ENCODE measurements at places on chromosomes 6 and 20.
A peak's percentile ranks its signal among the peaks of the same experiment; 100 is the strongest.

DNA sequence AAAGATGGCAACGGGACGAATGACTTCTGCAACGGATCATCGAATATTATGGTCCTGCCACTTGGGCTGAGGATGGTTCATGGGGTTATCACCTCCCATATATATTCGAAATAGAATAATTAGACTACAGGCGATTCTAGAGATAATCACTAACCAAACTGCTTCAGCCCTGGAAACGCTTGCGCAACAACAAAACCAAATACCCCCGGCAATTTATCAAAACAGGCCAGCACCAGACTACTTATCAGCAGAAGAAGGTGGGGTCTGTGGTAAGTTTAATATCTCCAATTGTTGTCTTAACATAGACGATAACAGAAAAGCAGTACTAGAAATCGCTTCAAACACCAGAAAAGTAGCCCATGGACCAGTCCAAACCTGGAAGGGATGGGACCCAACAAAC lies 31.0 kb upstream of the ULBP3 start:
- no peaks in the 10 kb centered on the region for H3K36me3 ChIP-seq
- H3K27ac ChIP-seq: no peak overlapping the region
- no peak for DNase-seq
- no peaks in the 10 kb centered on the region for H3K4me1 ChIP-seq
- H3K4me3 ChIP-seq: no peak overlapping the region
- H3K27me3 ChIP-seq: peaks cover 5% of the 10 kb centered on the region

- no peak overlapping the region for H3K4me3 ChIP-seq
- no peaks in the 10 kb centered on the region for H3K4me1 ChIP-seq
- H3K36me3 ChIP-seq: no peaks in the 10 kb centered on the region
Measured at GRCh38 chr6:92196325-92196724, 1223.0 kb downstream of the EPHA7 start.

- H3K4me3 ChIP-seq: no peak overlapping the region
- no peak for DNase-seq
- no peak overlapping the region for H3K27ac ChIP-seq
- no peaks in the 10 kb centered on the region for H3K36me3 ChIP-seq
- H3K4me1 ChIP-seq: no peaks in the 10 kb centered on the region
Measured at GRCh38 chr20:7003598-7003997, 236.1 kb downstream of the BMP2 start.

GRCh38 chr6:166333172-166333995 lies 9.0 kb downstream of the SFT2D1 start:
- peaks cover 42% of the 10 kb centered on the region for H3K36me3 ChIP-seq
- H3K4me3 ChIP-seq: no peak overlapping the region
- no peaks in the 10 kb centered on the region for H3K27me3 ChIP-seq
- no peak for DNase-seq
- H3K4me1 ChIP-seq: no peaks in the 10 kb centered on the region
- no peak overlapping the region for H3K27ac ChIP-seq

DNA sequence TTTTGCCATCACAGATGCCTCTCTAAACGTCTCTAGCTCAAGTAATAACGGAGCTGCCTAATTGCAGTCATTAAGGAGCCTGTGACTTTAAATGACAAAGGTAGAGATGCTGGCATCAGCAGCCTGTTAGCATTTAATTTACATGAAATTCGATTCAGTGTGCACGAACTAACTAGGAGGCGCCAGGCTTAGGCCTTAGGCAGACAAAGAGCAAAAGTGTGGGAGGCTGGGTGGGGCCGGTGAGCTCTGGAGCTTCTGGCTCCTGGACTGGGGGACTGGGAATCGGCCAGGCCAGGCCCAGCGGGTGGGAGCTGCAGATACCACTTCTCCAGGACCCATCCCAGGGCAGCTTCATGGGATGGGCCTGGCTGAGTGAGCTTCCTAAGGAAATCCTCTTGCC lies 170.0 kb upstream of the AGPAT4 start:
- H3K27ac ChIP-seq: no peak overlapping the region
- H3K36me3 ChIP-seq: no peaks in the 10 kb centered on the region
- H3K4me1 ChIP-seq: no peaks in the 10 kb centered on the region
- DNase-seq: no peak
- no peak overlapping the region for H3K4me3 ChIP-seq

DNA sequence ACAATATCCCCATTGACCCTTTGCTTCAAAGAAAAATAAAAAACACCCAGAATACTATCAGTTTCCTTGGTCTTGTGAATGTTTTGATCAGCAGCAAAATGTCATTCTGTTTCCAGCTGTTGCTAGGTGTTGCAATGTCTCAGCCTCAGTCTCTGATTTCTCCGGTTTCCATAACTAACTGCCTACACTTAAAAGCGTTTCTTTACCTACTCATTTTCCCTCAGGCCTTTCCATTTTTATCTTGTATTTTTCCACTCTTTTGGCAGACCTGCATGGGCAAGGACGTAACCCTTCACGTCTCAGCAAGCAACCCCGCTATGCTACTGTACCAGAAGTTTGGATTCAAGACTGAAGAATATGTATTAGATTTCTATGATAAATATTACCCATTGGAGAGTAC lies 49.4 kb downstream of the KAT14 start:
- H3K4me3 ChIP-seq: no peak overlapping the region
- no peaks in the 10 kb centered on the region for H3K4me1 ChIP-seq
- DNase-seq: no peak
- H3K27ac ChIP-seq: no peak overlapping the region
- H3K36me3 ChIP-seq: peaks cover 62% of the 10 kb centered on the region

DNA sequence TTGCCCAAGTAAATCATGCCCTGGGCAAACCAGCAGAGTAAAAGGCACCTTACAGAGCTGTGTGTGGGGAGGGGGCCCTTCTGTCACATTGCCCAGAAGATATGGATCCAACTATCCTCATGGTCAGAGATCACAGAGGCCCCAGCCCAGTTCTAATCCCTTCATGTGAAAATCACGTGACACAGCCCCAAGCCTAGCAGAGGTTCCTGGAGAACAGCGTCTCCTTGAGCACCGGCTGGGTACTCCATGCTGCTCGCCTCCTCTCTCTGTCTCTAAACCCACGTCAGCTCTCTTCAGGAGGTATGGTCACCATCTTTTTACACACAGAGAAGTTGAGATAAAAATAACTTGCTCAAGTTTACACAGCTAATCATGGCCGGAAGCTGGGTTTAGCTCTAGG lies 230.2 kb downstream of the ANKRD60 start:
- H3K27me3 ChIP-seq: no peaks in the 10 kb centered on the region
- DNase-seq: no peak
- H3K36me3 ChIP-seq: no peaks in the 10 kb centered on the region
- H3K4me3 ChIP-seq: no peak overlapping the region
- no peaks in the 10 kb centered on the region for H3K4me1 ChIP-seq
- no peak overlapping the region for H3K27ac ChIP-seq

- H3K4me3 ChIP-seq: no peak overlapping the region
- no peak overlapping the region for H3K27ac ChIP-seq
- no peak for DNase-seq
- H3K4me1 ChIP-seq: no peaks in the 10 kb centered on the region
- no peaks in the 10 kb centered on the region for H3K27me3 ChIP-seq
- no peaks in the 10 kb centered on the region for H3K36me3 ChIP-seq
Measured at GRCh38 chr6:72042088-72042487, 155.7 kb downstream of the RIMS1 start.

- H3K4me3 ChIP-seq: no peak overlapping the region
- peaks cover 3% of the 10 kb centered on the region for H3K4me1 ChIP-seq
- no peaks in the 10 kb centered on the region for H3K36me3 ChIP-seq
- no peaks in the 10 kb centered on the region for H3K27me3 ChIP-seq
- DNase-seq: peak; percentile 47
- H3K27ac ChIP-seq: no peak overlapping the region
Measured at GRCh38 chr6:15770347-15771143, 107.7 kb upstream of the DTNBP1 start.

DNA sequence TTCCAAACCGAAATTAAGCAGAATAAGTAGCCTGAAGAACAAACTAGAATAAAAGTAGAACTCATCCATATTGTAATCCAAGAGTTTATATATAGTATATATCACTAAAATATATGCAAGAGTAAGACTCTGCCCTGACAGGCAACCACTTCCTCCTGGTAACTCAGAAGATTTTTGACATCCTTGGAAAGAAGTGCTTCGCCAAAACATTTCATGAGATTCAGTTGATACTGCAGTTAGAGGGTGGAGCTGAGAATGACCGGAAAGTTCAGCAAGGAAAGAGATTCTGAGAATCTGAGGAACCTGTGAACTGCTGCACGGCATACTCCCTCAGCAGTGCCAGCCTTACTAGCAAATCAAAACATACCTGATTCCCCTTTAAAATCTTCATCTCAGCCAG lies 79.6 kb downstream of the CDK19 start:
- H3K27me3 ChIP-seq: no peaks in the 10 kb centered on the region
- H3K4me3 ChIP-seq: no peak overlapping the region
- no peaks in the 10 kb centered on the region for H3K4me1 ChIP-seq
- DNase-seq: no peak
- H3K27ac ChIP-seq: no peak overlapping the region

DNA sequence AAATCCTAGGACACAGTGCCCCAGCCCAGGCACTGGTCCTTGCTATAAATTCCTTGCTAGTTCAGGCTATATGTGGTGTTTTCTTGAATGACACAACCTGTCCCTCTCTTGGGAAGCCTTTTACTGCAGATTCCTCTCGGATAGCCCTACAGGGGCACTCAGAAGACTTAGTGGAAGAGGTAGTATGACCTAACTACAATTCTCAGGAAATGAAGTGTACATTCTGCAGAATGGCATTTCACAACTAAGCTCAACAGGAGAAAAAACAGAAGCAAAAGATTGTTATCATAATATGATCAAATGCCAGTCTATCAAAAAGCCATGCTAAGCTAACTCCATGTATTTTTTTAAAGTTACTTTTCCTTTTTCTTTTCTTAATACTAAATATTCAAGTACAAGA lies 66.3 kb upstream of the FBXL4 start:
- H3K4me1 ChIP-seq: no peaks in the 10 kb centered on the region
- no peaks in the 10 kb centered on the region for H3K27me3 ChIP-seq
- no peak overlapping the region for H3K4me3 ChIP-seq
- no peaks in the 10 kb centered on the region for H3K36me3 ChIP-seq

DNA sequence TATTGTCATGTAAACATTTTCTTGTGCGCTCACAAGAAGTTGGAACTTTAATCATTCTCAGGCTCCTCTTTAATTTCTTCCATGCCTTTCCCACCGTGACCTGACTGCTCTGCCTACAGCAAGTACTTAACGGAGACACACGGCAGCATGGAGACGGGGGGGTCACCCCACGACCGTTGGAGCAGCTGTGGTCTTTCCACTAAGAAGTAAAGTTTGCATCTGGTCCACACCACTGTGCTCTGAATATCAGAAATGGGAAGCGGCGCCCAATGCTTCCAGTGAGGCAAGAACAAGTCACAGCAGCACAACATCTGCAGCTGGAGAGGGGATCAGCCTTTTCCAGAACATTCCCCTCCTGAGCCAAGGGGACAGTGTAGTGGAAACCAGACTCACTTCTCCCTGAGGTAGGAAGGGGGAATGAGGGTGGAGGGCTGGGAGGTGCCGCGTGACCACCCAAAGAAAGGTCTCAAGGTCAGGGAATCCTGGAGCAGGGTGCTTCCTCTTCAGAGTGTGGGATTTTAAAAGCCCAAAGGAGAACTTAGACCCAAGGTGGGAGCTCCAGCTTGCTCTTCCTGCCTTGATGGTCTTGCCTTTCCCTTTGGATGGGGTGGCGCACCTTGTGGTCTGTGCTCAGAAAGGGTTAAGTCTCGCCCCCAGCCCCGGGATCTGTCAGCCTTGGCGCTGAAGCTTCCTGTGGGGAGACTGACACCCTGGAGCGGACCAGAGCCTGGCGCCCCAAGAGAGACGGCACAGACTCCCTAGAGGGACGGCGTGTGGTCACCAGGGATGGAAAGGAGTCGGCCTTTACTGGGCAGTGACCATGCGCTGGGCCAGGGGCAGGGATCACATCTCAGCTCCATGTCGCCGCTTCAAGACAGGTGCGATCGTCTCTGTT lies 25.6 kb upstream of the SMOC2 start:
- H3K27me3 ChIP-seq: peaks cover 4% of the 10 kb centered on the region
- DNase-seq: no peak
- no peak overlapping the region for H3K4me3 ChIP-seq
- no peaks in the 10 kb centered on the region for H3K36me3 ChIP-seq
- H3K4me1 ChIP-seq: no peaks in the 10 kb centered on the region

DNA sequence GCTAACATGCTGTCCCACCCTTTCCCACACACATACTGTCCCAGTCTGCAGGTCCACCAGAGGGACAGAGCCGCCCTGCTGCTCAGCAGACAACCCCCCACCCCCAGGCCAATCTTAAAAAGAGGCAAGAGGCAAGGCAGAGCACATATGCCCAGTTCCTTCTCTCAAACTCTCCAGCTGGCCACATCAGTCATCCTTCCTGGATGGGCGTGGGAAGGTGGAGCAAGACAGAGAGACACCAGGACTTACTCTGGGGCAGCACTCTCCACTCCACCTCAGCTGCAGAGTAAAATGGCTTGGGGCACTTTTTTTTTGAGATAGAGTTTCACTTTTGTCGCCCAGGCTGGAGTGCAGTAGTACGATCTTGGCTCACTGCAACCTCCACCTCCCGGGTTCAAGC lies 10.8 kb downstream of the MOCS3 start:
- H3K27ac ChIP-seq: no peak overlapping the region
- H3K27me3 ChIP-seq: peaks cover 20% of the 10 kb centered on the region
- no peak for DNase-seq
- H3K36me3 ChIP-seq: no peaks in the 10 kb centered on the region
- no peak overlapping the region for H3K4me3 ChIP-seq

GRCh38 chr20:60123096-60123495 lies 164.9 kb downstream of the CDH26 start:
- no peak overlapping the region for H3K4me3 ChIP-seq
- H3K27me3 ChIP-seq: no peaks in the 10 kb centered on the region
- no peak for DNase-seq
- no peaks in the 10 kb centered on the region for H3K36me3 ChIP-seq
- no peaks in the 10 kb centered on the region for H3K4me1 ChIP-seq

DNA sequence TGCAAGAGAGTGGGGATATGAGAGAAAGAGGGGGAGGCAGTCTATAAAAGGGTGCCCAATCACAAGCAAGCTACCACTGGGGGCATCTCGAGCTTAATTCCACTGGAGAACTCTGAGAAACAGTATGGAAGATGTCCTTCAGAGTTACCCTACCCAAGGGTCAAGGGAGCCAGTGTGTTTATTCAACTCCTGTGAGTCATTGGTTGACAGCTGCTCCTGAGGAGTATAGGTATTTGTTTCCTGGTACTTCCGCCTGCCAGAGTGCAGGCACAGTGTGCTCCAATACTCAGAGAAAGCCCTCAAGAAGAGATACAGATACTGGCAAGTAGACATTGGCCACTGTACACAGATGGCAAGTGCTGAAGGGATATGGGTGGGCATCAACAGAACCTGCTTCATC lies 49.5 kb downstream of the ARHGAP40 start:
- DNase-seq: no peak
- peaks cover 35% of the 10 kb centered on the region for H3K27me3 ChIP-seq
- H3K27ac ChIP-seq: no peak overlapping the region
- no peaks in the 10 kb centered on the region for H3K4me1 ChIP-seq
- no peaks in the 10 kb centered on the region for H3K36me3 ChIP-seq

Data from large intestine (tissue), 12 donors.